CD4-positive, alpha-beta T cell treated with Interleukin-6 for 4 hours (primary cell): ENCODE measurements at places on chromosomes 11 and 22.

- no peak for DNase-seq
Observed at GRCh38 chr11:31819621-31820437, 8.7 kb upstream of the PAX6 start.

GRCh38 chr11:17020831-17021230 is 6.6 kb upstream of the PLEKHA7 start:
- no peak for DNase-seq

- no peak for DNase-seq
Observed at GRCh38 chr11:104054911-104055529, 18.6 kb downstream of the DDI1 start.

DNA sequence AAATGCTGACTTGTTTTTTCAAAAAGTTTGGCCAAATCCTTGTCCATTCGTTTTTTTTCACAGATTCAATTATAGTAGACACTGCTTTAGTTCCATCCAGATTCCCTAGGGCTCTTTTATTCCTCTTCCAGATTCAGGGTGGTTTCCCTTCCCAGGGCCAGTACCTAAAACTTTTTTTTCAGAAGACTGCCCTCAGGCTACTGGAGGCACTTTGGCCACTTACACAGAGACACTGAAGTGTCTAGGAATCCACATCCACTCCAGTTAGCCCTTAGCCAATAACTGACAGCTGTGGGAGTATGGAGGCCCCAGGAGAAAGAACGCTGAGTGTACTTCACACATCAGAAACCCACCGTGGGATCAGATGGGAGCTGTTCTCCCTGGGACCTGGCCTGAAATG is 77.3 kb downstream of the CCDC34 start:
- no peak for DNase-seq

GRCh38 chr11:1923201-1923956 is 3.9 kb downstream of the TNNT3 start:
- no peak for DNase-seq

GRCh38 chr11:134587345-134587744 is 175.3 kb upstream of the B3GAT1 start:
- DNase-seq, result no peak

GRCh38 chr11:889257-889656 is 21.4 kb downstream of the CHID1 start:
- DNase-seq, result no peak

- DNase-seq, result no peak
Observed at GRCh38 chr22:16914006-16914405, 88.8 kb upstream of the XKR3 start.

- DNase-seq, result no peak
Observed at GRCh38 chr11:7600205-7600775, 73.0 kb downstream of the CYB5R2 start.

- no peak for DNase-seq
Observed at GRCh38 chr11:114359342-114359741, 41.0 kb downstream of the C11orf71 start.

- DNase-seq, result no peak
Observed at GRCh38 chr11:32435942-32436750, 807 bp upstream of the WT1 start.
